ENCODE measurements at places on chromosomes 6 and 20.

DNA sequence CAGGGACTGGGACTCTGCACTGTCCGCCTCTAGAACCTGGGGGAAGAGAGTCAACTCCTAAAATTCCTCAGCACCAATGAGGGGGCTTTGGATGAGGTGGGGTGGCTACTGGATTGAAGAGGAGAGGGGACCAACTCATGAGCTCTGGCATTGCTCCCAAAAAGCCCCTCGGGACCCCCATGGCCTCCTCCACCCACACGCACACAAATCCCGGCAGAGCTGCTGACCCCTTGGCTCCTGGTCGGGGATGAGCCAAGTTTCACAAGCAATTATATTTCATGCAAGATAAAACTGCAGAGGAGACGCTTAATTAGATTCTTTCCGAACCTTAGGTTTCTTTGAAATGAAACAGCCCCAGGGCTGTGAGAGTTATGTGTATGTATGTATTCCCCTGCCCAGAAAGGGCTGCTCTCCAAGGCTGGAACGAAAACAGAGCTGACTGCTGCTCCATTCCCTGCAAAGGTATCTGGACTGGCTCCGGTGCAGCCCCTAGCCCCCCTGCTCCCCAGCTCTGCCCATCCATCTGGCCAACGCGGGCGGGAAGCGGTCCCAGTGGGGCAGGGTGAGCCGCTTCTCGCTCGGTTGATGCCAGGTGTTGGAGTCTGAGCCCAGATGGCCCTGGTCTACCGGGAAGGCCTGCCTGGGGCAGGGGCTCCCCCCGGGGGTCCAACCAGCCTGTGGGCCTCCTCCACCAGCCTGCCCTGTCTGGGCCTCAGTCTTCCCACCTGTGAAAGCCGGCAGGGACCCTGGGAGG lies 46.8 kb upstream of the STX16 start:
- no peak for DNase-seq

GRCh38 chr6:87154641-87154992 lies 748 bp upstream of the ZNF292 start:
- no peak for DNase-seq

DNA sequence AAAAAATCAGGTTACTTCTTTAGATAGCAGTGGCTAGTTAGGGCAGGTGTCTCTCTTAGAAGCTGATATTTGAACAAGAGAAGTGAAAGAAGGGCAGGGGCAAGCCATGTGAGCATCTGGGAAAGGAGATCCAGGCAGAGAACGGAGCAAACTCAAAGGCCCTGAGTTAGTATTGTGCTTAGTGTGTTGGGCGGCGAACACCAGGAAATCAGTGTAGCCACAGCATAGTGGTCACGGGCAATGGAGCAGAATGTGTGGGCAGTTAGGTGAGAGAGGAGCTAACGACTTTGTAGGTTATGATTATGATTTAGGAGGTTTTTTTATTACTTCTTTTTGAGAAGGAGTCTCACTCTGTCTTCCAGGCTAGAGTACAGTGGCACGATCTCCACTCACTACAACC lies 229.3 kb downstream of the TMEM242 start:
- DNase-seq, result no peak

GRCh38 chr6:10269814-10270472 lies 144.9 kb downstream of the TFAP2A start:
- peak; percentile 12 for DNase-seq

DNA sequence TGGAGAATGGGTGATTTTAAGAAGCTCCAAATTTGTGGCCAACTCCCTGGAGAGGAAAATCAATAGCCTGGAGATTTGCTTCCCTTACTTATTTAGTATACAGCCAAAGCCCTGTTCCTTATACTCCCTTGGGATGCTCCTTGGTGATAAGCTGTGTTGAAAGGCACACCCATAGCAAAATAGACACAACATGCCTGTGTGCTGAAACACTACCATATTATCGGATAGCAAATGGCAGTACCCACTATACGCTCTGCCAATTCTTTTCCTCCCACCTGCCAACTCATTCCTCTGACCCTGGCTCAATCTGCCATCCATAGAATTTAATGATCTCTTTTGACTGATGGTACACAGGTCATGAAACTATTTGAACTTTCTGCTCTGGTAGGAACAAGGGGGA lies 98.2 kb downstream of the CLIC5 start:
- DNase-seq, result no peak

DNA sequence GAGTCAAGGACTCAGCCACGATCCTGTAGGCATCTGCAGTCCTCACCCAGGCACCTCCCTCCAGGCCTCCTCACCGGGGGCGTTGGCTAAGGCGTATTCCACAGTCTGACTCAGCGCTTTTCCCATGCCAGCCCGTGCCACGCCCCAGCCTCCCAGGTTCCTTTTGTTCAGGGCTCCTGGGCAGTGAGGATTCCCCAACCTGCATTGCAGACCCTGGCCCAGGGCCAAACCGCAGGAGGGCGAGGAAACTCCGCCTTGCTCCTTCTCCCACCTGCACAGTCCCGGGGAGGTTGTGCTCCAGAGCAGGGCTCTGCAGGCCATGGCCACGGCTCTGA lies 202.8 kb upstream of the CST7 start:
- no peak for DNase-seq

- no peak for DNase-seq
Measured at GRCh38 chr20:59377842-59378241, 77.4 kb downstream of the EDN3 start.

- DNase-seq, result no peak
Measured at GRCh38 chr20:48690888-48691287, 136.9 kb downstream of the PREX1 start.

- no peak for DNase-seq
Measured at GRCh38 chr6:110949679-110950285, 8.7 kb upstream of the GTF3C6 start.

DNA sequence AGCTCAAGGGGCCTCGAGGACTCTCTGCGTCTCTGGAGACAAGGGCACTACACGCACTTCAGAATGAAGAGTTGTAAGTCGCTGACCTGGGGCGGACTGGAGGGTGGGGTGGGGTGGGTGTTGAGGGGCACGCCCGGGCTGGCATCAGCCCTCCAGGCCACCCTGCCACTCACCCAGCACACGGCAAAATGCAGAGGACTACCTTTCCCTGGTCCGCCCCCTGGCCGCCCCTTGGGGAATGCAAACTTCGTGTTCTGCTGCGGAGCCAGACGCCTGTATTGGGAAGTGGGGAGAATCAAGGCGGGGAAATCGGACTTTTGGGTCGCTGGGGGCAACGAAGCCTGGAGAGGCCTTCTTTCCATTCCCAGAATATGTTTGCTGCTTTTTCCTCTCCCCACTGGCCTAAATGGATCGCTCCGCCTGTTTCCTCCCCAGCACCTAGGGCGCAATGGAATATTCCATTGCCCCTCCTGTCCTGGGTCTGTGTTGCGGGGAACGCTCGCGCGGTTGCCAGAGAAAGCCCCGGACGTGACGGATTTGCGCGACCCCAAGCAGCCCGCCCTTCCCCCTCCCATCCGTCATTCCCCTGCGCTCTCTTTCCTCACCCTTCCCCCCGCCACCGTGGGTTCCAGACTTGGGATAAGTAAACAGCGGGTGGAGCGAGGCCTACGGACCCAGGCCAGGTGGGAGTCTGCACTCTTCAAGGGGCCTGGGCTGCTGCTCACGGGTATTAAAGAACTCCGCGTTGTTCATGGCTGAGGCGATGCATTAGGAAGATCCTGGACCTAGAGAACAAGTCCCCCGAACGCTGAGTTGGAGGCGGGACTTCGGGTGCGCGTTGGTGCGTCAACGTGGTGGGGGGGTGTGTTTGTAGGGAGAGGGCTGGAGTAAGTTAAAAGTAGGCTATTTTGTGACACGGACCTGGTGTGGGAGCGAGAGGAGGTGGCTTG lies at the start of gene PPT2:
PPT2 (plus strand) TSS at position 578 of the 950 bp plus-strand sequence. CDS start 454 bp downstream, outside the sequence.
- DNase-seq, result peak; percentile 91

DNA sequence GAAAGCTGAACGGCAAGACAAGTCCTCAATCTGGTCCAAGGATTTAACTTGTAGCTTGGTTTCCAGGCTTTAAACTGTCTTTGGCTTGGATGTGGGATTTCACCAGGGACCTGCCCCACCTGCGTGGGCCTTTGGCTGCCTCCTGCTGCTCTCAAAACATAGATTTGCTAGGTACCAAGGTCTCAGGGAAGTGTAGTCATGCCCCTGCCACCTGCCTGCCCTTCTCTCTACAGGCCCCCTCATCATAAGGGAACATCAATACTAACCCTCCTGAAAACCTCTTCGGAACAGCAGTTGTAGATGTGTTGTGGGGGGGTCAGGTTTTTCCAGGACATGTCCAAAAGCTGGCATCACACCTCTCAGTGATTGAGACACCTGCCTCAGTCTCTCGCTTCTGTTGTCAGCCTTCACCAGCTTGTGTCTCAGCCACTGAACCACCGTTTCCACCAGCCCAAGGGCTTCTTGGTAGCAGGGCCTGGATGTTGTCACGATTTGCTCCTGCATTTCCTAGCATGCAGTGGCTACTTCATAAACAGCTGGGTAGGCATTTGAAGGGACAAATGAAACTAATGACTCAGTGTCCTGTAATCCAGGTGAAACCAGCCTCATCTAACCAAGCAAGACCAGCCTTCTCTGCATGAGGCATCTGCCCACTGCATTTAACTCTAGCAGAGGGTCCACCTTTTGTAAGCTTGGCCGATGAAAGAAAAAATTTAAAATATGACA lies 141.6 kb upstream of the THBS2 start:
- DNase-seq, result no peak

DNA sequence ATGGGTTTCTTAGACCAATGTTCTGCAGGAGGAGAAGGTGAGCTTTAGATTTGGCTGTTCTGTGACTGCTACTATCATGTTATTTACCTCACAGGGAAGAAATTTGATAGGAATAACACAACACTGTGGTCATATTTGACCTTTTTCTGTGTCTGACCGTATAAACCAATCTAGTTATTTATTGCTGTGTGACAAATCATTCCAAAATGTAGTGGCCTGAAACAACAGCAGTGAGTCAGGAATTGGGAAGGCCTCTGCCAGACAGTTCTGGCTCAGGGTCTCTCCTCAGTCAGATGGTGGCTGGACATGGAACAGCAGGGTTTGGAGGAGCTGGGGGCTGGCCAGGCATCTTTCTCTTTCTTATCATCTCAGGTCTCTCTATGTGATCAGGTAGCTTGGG lies 33.0 kb downstream of the RIPOR2 start:
- DNase-seq, result peak; percentile 46

GRCh38 chr6:90709431-90709996 lies 122.6 kb upstream of the MAP3K7 start:
- DNase-seq, result no peak

- DNase-seq, result no peak
Measured at GRCh38 chr6:71454056-71454455, 165.4 kb downstream of the OGFRL1 start.

- no peak for DNase-seq
Measured at GRCh38 chr6:89148016-89148750, 2.3 kb downstream of the PM20D2 start.

GRCh38 chr20:2840138-2840966 lies at the start of the genes PCED1A and VPS16:
Gene PCED1A, minus strand, starts transcription at chr20:2840655. Its CDS starts 743 bp downstream, at chr20:2839912.
Gene VPS16, plus strand, starts transcription at chr20:2840745. Its CDS starts 30 bp downstream, at chr20:2840775.
- peak; percentile 98 for DNase-seq

DNA sequence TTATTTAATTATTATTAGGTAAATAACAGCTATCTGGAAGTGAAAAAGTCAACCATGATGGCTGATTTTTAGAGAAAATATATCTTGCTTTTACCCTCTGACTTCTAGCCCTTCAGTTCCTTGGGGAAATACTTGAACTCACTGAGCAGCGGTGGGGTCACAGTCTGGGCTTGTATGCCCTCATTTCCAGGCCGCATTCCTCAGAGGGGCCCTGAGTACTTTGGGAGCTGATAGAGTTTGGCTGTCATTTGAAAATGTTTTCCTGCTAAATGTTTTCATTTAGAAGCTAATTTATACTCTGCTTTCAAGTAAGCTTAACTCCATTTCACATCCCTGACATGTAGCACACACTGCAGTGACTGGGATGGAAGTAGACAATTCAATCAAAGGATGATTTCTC lies 1028.5 kb downstream of the KIF16B start:
- DNase-seq, result no peak

DNA sequence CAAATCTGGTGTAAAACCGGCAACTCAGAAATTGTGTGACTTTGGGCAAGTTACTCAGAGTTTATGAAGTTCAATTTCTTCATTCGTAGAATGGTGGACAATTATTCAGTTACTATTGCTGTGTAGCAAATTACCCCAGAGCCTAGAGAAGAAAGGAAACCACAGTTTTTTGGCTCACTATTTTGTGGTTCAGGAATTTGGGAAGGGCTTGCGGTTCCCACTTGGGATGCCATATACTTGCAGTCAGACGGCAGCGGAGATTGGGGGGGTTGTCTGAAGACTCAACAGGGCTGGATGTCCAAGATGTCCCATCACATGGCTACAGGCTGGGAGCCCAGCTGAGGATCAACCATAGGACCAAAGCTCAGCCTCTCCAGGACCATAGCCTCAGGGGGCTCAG lies 108.1 kb downstream of the PCSK2 start:
- DNase-seq, result no peak

Data from HTR-8/SVneo (cell line).